ENCODE measurements at places on chromosomes 16 and 17.

GRCh38 chr16:67393111-67393787 lies at the start of gene TPPP3:
Gene TPPP3, minus strand, starts transcription at chr16:67393498. Its CDS starts 2,387 bp downstream, at chr16:67391111.
- DNase-seq: no peak

GRCh38 chr16:2213817-2214718 lies 572 bp downstream of the PGP start:
- DNase-seq: no peak

- DNase-seq: no peak
Observed at GRCh38 chr17:31857920-31858641, 963 bp downstream of the COPRS start.

GRCh38 chr16:67015313-67015731 lies 13.6 kb upstream of the CBFB start:
- no peak for DNase-seq

DNA sequence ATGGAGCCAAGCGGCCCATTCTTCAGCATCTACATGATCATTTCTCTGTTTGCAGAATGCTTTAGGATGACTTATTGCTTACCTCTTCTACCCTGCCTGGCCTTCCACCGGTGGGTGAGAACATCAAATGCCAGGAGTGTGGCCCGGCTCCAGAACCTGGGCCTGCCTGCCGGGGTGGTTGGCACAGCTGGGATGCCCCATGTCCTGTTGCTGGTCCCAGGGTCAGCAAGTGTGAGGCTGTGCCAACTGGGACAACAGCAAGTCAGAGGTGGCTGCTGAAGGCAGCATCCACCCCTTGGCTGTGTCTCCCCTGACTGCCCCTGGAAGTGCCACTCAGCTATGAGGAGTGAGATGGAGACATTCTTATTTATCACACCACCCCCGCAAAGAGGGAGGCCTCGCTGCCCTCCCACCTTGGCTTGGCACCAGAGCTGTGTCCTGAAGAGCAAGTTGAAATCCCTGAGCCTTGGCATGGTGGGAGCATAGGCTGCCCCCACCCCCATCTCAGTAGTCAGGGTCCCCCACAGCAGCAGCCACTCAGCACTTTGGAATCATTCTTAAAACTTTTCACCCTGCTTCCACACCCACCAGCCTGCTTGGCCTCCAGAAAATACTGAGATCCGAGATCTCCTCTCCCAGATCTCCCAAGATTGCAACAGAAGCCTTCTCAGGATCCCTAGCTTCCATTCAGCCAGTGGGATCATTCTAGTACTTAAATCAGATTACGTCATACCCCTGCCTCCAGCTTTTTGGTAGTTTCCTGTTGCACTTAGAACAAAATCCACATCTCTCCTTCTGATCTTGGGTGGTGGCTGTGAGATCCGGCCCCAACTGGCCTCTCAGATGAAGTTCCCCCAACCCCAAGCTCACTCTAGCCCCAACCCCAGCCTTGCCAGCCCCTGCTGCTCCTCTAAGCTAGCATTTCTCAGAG lies 127.5 kb downstream of the SOCS1 start:
- DNase-seq: no peak

All from central memory CD8-positive, alpha-beta T cell (primary cell).